ENCODE measurements at places on chromosomes 3 and 15.

DNA sequence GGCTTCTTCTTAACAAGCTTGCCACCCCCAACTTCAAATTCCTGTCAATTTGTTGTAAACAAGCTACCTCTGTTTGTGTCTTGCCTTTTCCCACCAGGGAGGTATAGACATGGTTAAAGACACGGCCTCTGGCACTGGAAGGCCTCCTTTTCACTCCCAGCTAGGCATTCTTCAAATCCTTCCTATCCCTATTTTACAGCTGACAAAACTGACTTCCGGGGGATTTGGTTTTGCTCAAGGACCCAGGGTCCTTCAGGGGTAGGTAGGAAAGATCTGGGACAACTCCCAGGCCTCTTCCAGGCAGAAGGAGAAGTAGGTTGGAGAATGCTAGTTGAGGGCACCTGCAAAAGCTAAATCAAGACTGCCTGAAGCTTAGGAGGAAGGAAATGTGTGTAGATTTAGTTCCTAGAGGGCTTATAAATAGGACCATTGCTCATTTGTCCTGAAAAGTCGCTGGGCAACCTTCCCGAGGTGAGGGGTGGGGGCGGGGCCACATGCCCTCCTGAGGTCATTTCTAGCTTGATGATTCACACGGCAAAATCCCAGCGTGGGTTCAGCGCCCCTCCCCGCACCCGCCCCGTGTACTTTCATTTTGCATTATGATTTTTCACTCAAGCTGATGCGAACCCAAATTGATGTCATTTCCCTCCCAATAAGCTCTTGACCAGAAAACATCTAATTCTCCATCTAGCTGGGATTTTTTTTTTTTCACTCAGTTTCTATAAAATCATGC is 365.5 kb downstream of the SHQ1 start:
- peak; percentile 68 for DNase-seq

- no peak for DNase-seq
Observed at GRCh38 chr3:168071591-168072322, 24.0 kb downstream of the GOLIM4 start.

DNA sequence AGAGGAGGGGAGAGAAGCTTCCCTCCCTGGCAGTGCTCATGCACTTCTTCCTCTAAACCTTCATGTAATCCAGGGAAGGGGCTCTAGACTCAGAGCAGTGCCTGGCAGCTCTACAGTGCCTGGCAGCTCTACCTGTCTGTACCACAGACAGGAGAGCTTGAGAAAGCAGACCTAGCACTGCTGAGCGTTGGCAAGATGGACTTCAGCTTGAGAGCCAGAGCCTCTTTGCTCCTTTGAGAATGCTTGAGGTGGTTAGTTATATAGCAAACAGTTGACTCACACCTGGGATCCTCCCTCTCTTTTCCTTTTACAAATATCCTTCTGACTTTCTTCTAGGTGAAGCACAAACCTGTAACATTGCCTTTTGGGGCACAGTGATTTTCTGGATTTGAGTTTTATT is 20.9 kb downstream of the FBXO22 start:
- DNase-seq, result no peak

DNA sequence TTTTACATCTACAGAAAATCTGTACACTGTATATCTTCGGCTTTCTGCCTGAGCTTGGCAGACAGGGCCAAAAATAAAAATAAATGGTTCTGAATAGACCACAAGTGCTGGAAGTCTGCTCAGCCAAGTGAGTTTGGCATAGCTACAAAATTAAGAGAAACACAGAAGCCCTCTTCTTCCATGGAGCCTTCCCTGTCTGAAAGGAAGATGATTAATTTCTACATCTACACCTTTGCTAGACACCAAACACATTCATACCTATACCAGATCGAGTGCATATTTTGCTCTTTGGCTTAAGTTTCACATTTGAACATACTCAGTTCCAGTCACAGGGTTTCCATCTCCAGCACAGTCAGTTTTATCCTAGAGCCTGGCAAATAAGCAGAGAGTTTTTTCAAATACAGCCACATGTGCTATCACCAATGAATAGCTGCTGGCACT is 224.6 kb downstream of the GREM1 start:
- DNase-seq, result no peak

GRCh38 chr3:174957081-174957480 is 97.9 kb downstream of the NAALADL2 start:
- DNase-seq, result no peak

DNA sequence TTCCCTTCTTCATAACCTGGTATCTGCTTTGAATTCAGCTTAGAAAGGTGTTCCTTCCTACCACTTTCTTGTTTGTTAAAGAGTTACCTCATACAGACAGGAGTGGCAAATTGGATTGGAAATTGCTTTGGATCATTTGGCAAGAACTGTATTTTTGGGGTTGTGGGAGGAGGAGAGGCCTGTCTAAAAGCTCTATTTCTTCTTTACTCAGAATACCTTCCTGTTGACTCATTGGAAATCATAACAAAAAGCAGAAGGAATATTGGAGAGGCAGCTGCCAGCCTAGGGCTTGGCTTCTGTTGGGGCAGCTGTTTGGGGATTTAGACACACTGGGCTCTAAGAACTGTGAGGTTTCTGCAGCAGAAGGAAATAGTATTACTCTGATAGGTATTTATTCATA is 14.2 kb downstream of the IQGAP1 start:
- peak; percentile 30 for DNase-seq

DNA sequence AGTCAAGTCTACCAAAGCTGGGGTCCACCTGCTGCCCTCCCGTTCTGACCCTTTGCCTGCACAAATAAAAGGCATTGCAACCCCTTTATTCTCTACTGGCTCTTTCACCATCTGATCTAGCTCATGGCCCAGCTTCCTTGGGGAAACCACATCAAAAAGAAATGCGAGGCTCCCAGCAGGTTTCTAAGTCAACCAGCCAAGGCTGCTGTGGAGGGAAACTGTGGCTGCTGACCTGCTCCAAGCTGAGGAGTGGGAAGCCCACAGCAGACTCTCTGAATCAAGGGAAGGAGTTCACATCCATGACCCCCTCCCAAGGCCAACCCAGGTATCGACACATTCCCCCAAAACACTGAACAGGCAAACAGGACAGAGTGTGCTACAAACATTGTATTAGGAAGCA is 25.2 kb upstream of the SLCO2A1 start:
- DNase-seq, result no peak

- DNase-seq, result no peak
Observed at GRCh38 chr15:80957556-80957955, 32.1 kb downstream of the MESD start.

DNA sequence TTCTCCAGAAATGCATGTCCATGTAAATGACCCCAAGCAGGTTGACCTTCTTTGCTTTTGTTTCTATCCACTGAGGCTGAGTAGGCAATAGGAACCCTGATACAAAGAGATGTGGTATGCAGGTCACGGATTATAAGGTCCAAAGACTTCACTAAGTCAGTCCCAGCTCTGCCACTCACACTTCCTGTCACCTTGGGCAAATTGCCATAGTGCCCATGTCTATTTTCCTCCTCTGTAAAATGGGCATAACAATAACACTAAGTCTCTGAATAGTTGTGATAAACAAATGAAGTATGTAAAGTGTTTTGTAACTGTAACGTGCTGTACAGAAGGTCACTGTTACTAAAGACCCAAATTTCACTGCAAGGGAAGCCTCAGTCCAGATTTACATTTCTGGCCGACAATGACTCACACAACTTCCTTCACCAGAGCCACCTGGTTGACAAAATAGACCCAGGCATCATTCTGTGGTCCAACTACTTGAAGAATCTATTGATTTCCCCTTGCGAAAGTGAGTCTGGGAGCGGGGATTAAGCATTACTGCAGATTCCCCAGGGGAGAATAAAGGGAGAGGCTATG is 175.4 kb upstream of the LPP start:
- DNase-seq, result peak; percentile 34

- DNase-seq, result no peak
Observed at GRCh38 chr15:52546031-52546751, 17.5 kb upstream of the MYO5A start.

DNA sequence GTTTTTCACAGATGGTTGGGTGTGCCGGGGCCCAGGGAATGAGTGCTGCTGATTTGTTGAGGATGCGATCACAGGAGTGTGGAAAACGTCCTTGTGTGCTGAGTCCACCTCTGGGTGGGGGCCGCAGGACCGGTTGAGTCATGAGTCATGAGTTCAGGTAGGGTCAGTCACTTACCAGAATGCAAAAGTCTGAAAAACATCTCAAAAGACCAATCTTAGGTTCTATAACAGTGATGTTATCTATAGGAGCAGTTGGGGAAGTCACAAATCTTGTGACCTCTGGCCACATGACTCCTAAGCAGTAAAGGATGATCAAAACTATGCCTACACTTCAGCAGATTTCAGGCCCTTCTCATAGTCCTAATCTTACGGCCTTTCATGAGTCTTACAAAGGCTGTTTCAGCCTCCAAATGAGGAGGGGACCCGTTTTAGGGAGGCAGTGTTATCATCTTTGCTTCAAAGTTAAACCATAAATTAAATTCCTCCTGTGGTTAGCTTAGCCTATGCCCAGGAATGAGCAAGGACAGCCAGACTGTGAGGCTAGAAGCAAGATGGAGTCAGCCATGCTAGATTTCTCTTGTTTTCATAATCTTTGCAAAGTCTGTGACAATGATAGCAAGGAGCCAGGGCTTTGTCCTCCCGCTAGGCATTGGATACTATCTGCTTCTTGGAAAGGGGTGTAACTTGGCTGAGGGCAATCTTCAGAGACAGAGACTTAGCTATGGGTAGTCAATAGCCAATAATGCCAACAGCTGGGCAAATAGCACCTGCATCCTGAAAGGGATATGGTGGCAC is 30.6 kb upstream of the PIAS1 start:
- no peak for DNase-seq

DNA sequence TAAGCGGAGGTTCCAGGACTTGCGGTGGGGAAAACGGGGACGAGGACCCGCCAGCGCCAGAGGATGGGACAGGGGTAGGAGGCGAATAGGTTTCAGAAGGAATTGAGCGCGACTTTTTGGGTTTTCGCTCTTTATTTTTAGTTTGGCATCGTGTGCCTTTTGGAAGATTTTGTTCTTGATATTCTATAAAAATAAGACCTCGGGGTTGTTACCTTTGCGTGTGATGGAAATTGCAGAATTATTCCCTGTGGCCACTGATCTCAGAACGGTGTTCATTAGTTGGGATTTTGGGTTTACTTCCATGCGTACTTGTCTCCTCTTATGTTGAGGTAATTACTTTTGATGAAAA is 453 bp upstream of the CCDC14 start:
- DNase-seq, result no peak

- peak; percentile 7 for DNase-seq
Observed at GRCh38 chr15:48796930-48797329, 13.9 kb downstream of the CEP152 start.

DNA sequence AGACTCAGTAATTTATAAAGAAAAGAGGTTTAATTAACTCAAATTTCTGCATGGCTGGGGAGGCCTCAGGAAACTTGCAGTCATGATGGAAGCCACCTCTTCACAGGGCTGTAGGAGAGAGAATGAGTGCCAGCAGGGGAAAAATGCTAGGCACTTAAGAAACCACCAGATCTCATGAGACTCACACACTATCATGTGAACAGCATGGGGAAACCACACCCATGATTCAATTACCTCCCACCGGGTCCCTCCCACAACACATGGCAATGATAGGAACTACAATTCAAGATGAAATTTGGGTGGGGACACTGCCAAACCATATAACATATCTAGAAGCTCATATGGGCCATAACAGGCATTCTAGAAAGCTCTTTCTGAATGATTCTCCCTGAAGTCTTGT is 190.3 kb downstream of the WNT5A start:
- no peak for DNase-seq

DNA sequence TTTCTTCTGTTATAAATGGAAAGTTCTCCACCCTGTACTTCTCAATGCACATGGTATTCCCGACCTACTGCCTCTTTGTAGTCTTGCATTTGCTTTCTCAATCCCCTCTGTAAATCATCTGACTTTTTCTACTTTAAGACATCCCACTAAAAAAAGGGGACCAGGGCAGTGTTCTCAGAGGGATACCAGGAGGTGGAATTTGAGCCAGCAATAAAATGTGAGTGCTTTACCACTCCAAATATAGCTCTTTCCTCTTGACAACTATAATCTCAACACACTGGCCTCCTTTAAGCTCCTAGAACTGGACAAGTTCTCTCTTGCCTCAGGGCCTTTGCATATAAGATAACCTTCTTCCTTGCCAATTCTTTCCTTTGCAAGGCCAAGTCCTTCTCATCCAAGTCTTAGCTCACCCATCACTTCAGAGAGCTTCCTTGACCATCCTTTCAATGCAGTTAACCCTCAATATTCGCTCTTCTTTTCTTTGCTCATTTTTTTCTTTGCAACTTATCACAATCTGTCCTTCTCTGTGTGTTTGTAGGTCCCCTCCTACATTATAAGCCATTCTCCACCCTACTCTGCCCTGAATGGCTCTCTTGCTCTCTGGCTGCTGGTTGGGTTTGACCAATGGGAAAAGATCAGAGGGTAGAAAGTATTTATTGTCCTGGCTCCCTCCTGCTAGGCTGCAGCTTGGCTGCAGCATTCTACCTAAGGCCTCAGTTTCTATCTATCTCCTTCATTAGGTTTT is 93.4 kb downstream of the PRICKLE2 start:
- no peak for DNase-seq

DNA sequence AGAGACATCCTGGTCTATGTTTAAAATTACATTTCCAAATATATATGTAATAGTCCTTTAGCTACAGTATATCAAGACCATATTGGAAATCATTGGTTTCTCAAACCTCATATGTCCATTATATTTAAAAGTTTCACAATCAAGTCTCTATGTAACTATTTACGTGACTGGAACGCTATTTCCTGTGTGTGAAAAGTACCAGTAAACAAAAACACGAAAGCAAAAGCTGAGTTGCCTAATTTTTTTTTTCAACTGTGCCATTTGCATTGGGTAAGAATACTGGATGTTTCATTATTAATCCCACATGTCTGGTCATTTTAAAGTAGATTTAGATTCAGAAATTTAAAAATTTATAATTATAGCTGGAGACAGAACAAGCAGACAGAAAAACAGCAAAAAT is 381.4 kb downstream of the TBC1D5 start:
- no peak for DNase-seq

DNA sequence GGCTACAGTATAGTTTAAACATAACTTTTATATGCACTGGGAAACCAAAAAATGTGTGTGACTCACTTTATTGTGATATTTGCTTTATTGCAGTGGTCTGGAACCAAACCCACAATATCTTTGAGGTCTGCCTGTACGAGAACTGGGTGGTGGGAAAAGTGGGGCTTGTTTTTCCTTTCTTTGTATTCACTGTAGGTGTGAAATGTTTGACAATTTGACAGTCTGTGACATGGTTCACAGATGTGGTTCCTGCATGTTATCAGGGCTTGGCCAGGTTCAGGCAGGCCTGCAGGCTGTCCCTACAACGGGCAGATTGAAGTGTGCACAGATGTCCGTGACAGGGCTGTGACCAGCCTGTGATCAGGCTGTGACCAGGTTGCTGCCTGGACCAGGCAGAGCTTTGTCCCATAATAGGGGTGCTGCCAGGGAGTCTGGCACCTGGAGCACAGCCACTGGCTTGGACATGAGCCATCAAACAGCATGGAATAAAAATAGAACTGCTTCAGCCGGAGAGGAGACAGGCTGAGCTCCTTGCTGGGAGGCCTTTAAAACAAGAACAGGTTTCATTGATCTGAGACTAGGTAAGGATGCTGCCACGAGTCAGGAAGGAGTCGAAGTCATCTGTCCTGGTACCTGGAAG is 61.0 kb downstream of the KLF13 start:
- DNase-seq, result peak; percentile 84

Data from CD4-positive, alpha-beta T cell treated with Interleukin-2 at 100 ng/mL for 4 hours (primary cell).